Activated CD8-positive, alpha-beta T cell treated with anti-CD3 and anti-CD28 coated beads, Interleukin-2, amount 10 ng/mL, durations not matched to agents 7 days and 5 days (primary cell): ENCODE measurements at places on chromosomes 7 and 10.

GRCh38 chr10:13993673-13994089, 337.0 kb downstream of the FRMD4A start:
- no peak for DNase-seq
- H3K36me3 ChIP-seq, result peaks cover 2% of the 10 kb centered on the region
- no peak overlapping the region for H3K4me3 ChIP-seq

GRCh38 chr10:7872041-7872442, 53.7 kb downstream of the TAF3 start:
- H3K27me3 ChIP-seq, result no peaks in the 10 kb centered on the region
- H3K4me3 ChIP-seq, result peak overlapping the region; percentile 71
- peaks cover 1% of the 10 kb centered on the region for H3K4me1 ChIP-seq
- no peak for DNase-seq

DNA sequence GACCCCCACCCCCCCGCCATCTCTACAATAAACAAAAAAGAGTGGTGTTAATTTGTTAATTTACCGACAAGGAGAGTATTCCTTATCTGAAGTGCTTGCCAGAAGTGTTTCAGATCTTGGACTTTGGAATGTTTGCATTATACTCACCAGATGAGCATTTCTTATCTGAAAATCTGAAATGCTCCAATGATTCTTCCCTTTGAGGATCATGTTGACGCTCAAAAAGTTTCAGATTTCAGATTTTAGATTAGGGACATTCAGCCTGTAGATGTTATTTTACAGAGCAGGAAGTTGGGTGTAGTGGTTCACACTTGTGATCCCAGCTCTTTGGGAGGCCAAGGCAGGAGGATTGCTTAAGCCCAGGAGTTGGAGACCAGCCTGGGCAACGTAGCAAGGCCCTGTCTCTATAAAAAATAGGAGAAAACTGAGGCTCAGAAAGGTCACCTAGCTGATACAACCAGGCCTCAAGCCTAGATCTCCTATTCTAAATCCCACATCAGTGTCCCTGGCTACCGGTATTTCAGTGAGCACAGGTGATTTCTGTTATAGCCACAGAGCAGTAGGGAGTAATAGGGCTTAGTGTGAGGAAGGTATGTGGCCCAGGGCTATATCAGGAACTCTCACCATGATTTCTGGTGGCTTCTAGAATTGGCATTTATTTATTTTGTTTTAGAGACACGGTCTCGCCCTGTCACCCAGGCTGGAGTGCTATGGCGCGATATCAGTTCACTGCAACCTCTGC, 35.4 kb downstream of the TMEM120A start:
- DNase-seq, result no peak
- no peaks in the 10 kb centered on the region for H3K4me1 ChIP-seq
- no peaks in the 10 kb centered on the region for H3K27me3 ChIP-seq
- H3K4me3 ChIP-seq, result no peak overlapping the region
- no peak overlapping the region for H3K27ac ChIP-seq
- H3K36me3 ChIP-seq, result no peaks in the 10 kb centered on the region

- H3K36me3 ChIP-seq, result no peaks in the 10 kb centered on the region
- peaks cover 12% of the 10 kb centered on the region for H3K4me1 ChIP-seq
- no peak overlapping the region for H3K4me3 ChIP-seq
- no peaks in the 10 kb centered on the region for H3K27me3 ChIP-seq
- peak; percentile 10 for DNase-seq
Observed at GRCh38 chr10:3567291-3567963, 217.6 kb downstream of the KLF6 start.
